ENCODE measurements at places on chromosomes 12 and 14.
A peak's percentile ranks its signal among the peaks of the same experiment; 100 is the strongest.

- no peak for DNase-seq
These were observed 8.9 kb downstream of the ANKRD9 start for GRCh38 chr14:102500713-102501112.

DNA sequence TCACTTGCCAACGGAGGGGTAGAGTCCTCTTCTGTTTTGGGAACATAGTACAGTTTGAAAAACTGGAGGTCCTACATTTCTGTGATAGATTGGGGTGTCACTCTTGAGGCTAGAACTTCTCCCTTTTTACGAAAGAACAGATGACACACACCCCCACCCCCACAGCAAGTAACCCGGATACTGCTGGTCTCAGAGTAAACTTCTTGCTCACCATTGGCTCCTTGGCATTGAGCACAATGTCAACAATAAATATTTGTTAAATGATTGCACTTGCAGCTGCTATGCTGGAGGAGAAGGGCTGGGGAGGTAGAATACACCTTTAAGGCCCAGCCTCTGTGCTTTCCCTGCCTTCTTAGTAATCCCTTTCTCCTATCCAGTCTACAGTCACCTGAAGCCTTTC, 149.8 kb downstream of the TGFB3 start:
- DNase-seq, result peak; percentile 63

GRCh38 chr12:104928036-104928745, 29.9 kb downstream of the SLC41A2 start:
- no peak for DNase-seq

DNA sequence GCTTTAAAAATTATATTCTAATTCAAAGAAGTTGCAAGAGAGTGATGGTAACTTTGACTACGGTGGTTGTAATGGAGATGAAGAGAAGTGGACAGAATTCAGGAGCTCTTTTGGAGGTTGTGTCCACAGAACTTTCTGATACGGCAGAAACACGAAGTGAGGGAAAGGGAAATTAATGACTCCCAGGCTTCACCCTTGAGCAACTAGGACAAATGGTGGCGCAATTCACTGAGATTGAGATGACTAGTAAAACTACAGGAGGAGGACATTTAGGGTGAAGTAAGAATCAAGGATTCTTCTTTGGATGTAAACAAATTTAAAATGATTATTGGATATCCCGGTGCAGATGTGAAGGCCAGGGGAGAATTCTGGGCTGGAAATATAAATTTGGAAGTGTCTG, 212.6 kb downstream of the PTPRO start:
- no peak for DNase-seq

GRCh38 chr12:65615118-65615517, 209.2 kb upstream of the HMGA2 start:
- no peak for DNase-seq

DNA sequence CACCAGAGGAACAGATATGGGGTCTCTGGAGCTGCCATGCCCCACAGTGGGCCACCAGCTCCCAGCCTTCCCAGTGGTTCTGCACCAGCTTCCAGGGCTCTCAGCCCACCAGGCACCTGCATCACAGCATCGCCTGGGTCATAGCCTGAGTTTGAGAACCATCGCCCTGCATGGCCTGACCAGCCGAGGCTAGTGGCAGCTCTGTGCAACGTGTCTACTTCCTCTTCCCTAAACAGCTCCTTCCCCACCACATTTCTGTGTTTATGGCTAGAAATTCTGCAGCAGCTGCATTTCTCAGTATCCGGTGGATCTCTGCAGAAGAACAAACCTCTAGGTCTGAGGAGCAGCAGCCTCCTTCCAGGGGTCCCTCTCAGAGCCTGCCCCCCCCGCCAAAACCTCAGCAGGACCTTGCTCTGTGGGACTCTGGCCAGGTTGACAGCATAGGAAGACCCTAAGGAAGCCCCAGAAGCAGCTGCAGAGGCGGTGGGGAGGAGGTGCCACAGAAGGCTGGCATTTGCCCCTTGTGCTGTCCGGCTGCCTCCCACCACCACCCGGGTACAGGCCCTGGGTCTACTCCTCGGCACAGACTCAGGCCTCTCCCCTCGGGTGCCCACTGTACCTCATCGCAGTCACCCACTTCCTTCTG, 47.7 kb downstream of the PSMA6 start:
- DNase-seq, result no peak

DNA sequence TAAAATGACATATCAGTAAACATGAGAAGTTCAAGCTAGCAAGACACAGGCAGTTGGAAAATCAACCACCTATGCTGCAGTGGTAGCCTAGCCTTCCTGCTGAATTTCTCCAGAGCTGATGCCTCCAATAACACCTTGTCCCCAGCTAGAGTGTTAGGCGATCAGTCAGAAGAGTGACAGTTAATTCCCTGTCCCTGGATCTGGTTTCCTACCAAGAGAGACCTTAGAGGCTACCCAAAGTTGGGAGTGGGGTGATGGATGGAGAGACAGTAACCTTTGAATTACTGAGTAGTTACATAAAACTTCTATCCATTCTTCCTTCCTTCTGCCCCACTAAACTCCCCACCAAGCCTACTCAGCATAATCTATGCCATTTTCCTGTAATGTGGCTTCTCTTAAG, 1.9 kb upstream of the ANO2 start:
- no peak for DNase-seq

DNA sequence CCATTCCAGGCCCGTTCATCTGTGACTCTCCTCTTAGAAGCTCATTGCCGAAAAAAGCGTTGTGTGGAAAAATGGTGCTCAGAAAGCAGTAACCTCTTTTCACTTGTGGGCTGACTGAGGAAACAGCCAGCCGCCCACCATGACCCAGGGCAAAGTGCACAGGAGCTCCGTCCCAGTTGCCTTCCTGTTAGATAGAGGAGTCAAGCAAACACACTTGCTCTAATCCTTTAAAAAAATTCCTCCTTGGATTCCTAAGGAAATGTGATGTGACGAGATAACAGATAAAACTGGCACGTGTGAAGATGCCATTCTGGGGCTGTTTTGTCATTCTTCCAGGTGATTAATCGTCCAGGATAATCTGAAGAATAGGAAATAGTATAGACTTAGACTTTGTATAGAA, 396.8 kb upstream of the DDHD1 start:
- DNase-seq, result no peak

- DNase-seq, result no peak
These were observed at the start of gene NGB for GRCh38 chr14:77271113-77271710. TSS of gene NGB (minus strand) at chr14:77271206. CDS start at chr14:77270937, 269 bp downstream.

GRCh38 chr14:69901113-69901951, 22.1 kb downstream of the SMOC1 start:
- no peak for DNase-seq

GRCh38 chr12:70402597-70402996, 36.5 kb downstream of the KCNMB4 start:
- no peak for DNase-seq

- peak; percentile 19 for DNase-seq
These were observed 46.9 kb upstream of the SLC16A7 start for GRCh38 chr12:59548930-59549329.

- DNase-seq, result no peak
These were observed 125.4 kb downstream of the SAMD4A start for GRCh38 chr14:54692284-54692772.

DNA sequence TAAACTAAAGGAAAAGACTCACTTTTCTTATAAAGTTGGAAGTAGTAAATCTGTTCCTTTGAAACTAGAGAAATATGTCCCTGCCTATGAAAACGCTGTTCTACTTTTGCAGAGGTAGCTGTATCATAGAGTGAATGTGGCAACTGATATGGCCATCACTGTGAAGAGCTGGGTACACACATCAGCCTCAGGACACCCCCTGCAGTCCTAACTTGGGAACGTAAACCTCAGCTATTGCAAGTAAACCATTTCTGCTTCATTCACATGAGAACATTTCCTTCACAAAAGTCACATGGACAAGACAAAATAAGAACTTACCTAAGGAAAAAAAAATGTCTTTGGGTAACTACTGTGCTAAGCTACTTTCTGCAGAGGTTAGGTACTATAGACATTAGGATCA, 233.3 kb upstream of the PPFIA2 start:
- no peak for DNase-seq

- DNase-seq, result no peak
These were observed 605.4 kb downstream of the MED13L start for GRCh38 chr12:115672086-115672485.

- DNase-seq, result no peak
These were observed 201.2 kb downstream of the SLC41A2 start for GRCh38 chr12:104756901-104757300.

GRCh38 chr14:70422538-70422937, 5.6 kb upstream of the SYNJ2BP start:
- DNase-seq, result no peak

- no peak for DNase-seq
These were observed 164.2 kb upstream of the CLEC14A start for GRCh38 chr14:38420048-38420447.

Measured in NCI-H510A treated with DMSO at 0.1 percent for 48 hours (cell line).